ENCODE measurements at places on chromosomes 12 and 14.

GRCh38 chr12:125688881-125689280 lies 623.6 kb downstream of the AACS start:
- no peak for DNase-seq

GRCh38 chr12:50662116-50662510 lies 101.8 kb upstream of the ATF1 start:
- DNase-seq = no peak

DNA sequence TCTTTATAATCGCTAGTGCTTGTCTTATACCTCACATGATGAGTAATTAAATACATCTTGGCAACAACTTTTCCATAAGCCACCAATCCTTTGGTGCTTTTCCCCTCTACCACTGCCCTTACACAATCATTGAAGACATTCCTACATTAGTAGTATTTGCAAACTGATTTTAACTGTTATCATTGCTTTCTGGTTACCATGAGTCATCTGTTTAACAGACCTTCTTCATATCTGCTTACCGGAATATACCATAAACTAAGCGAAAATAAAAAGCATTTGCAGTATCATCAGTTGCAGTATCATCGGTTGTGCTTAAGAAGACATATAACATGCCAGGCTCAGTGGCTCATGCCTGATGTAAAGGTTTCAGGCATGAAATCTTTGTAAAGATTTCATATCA lies 54.8 kb upstream of the PLEKHA5 start:
- DNase-seq = no peak

- DNase-seq = peak; percentile 71
Observed at GRCh38 chr14:101075025-101075800, 171.7 kb upstream of the RTL1 start.

DNA sequence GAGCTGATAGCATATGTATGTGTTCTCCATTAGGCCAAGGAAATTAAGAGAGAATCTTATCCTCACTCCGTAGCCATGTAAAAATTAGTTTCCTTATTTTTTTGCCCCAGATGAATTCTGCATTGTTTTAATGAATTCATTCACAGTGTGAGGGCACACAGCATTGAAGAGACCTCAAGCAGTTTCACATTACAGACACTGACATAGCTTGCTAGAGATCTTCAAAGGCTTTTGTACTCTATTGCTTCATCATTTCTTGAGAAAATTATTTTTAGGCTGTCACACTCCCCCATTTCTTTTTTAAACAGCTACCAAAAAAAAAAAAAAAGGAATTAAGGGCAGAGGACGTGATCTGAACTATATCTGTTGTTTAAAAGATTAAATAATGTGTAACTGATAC lies 251.1 kb downstream of the BCAT1 start:
- DNase-seq = no peak

Measured in suprapubic skin (tissue), 4 donors.